ENCODE measurements at places on chromosomes 7 and 10. TPM values are rescaled to one million over a fixed set of nuclear protein-coding genes. Genes with fewer than 3 reads are reported as not detected.

- no peak for DNase-seq
Measured at GRCh38 chr10:31359979-31360378, 41.0 kb downstream of the ZEB1 start.

The DNAJB6 gene
- 200 TPM for total RNA-seq

- DNase-seq = no peak
Measured at GRCh38 chr7:281637-282036, 8.3 kb upstream of the FOXL3 start.

- no peak for DNase-seq
Measured at GRCh38 chr7:66757939-66758338, 17.4 kb downstream of the RABGEF1 start.

GRCh38 chr7:88485821-88486220, 179.1 kb upstream of the STEAP4 start:
- no peak for DNase-seq

DNA sequence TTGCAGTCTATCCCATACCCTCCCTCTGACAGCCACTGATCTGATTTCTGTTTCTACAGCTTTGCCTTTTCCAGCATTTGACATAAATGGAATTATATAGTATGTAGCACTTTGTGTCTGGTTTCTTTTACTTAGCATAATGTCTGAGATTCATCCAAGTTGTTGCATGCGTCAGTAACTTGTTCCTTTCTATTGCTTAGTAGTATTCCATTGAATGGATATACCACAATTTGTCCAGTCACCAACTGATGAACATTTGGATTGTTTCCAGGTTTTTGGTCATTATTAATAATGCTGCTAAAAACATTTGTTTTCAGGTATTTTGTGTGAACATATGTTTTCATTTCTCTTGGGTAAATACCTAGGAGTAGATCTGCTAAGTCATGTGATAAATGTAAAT, 6.5 kb upstream of the KIAA1549 start:
- no peak for DNase-seq

GRCh38 chr7:37220664-37221063, 228.0 kb downstream of the ELMO1 start:
- no peak for DNase-seq

GRCh38 chr10:76126607-76127527, 695.4 kb downstream of the LRMDA start:
- no peak for DNase-seq

The OR2A5 gene
- not detected for total RNA-seq

- DNase-seq = no peak
Measured at GRCh38 chr7:4629287-4629895, 52.7 kb upstream of the FOXK1 start.

The ANLN gene
- 13.4 TPM for total RNA-seq

The CLCN1 gene
- total RNA-seq = not detected

The TRIL gene
- total RNA-seq = 2.9 TPM

GRCh38 chr10:30619966-30620365, 9.6 kb downstream of the LYZL2 start:
- DNase-seq = no peak

DNA sequence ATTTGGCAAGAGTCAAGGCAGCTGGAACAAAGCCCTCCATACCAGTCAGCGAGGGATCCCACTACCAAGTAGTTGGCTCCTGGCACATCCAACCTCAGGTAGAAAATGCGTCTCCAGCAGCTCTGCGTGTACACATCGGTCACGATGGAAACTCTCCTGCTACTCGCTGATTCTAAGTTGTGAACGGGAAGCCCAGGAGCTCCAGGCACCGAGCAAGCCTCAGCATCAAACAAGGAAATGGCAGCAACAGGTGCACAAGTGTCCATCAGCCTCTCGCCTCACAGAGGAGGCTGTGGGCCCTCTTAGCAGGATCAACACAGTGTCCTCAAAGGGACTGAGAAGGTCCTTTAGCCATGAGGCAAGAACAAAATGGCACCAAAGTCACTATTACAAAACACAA, 127.0 kb downstream of the TCERG1L start:
- DNase-seq = no peak

- no peak for DNase-seq
Measured at GRCh38 chr10:99843310-99843709, 60.9 kb downstream of the ABCC2 start.

- no peak for DNase-seq
Measured at GRCh38 chr10:111360260-111360925, 283.6 kb downstream of the ADRA2A start.

GRCh38 chr10:73017955-73018480, 63.4 kb upstream of the PLA2G12B start:
- peak; percentile 23 for DNase-seq

The AGMO gene
- 0.66 TPM for total RNA-seq

- no peak for DNase-seq
Measured at GRCh38 chr10:113066561-113067312, 116.7 kb downstream of the TCF7L2 start.

The EBLN1 gene
- not detected for total RNA-seq

DNA sequence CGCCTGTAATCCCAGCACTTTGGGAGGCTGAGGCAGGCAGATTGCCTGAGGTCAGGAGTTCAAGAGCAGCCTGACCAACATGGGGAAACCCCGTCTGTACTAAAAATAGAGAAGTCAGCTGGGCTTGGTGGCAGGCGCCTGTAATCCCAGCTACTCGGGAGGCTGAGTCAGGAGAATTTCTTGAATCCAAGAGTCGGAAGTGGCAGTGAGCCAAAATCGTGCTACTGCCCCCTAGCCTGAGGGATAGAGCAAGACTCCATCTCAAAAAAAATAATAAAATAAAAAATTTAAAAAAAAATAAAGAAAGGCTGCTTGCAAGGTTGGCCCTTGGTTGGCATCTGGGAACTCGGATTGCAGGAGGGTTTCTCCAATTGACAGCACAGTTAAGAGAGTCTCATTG, 221.6 kb downstream of the DGKI start:
- DNase-seq = no peak

The GFRA1 gene
- total RNA-seq = 3.0 TPM

The TMEM130 gene
- total RNA-seq = 1.5 TPM

The CACNB2 gene
- 40.7 TPM for total RNA-seq

The MRC1 gene
- total RNA-seq = 6.5 TPM

DNA sequence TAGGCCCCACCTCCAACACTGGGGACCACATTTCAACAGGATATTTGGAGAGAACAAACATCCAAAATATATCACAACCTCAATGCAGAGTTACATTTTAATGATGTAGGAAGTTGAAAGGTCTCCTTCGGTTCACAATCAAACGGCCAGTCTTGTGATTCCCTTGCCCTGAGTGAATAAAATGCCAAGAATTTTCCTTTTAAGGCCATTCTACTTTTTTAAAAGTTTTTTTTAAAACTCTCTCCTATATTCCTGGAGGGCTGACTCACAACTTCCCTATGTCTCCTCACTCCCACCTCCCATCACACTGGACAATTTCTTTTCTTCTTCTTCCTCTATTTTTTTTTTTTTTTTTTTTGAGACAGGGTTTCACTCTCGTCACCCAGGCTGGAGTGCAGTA, 693.6 kb upstream of the AUTS2 start:
- no peak for DNase-seq

- DNase-seq = no peak
Measured at GRCh38 chr7:107446531-107446930, 23.3 kb upstream of the GPR22 start.

GRCh38 chr7:116557901-116558300, 33.1 kb downstream of the CAV1 start:
- no peak for DNase-seq

The KIAA1217 gene
- 38.3 TPM for total RNA-seq

The OPALIN gene
- total RNA-seq = not detected

- no peak for DNase-seq
Measured at GRCh38 chr10:133336118-133336576, 549 bp downstream of the CALY start.

The ASAH2B gene
- total RNA-seq = 5.7 TPM

The SPAM1 gene
- total RNA-seq = not detected

DNA sequence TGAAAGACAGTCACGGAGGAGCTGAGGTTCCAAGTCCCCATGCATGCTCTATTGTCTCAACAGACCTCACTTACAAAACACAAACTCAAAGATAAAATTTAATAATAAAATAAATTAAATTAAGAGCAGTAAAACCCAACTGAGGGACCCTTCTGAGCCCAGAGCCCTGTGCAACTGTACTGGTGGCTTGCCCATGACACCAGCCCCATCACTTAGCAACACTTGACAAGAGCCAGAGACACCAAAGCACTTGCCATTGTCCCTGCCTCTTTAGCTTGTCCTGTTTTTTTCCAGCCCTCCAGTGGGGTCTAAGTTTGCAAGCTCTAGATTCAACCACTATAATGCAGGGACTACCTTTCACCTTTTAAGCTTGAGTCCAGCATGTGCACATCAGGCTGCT, 117.9 kb downstream of the JCAD start:
- DNase-seq = no peak

- no peak for DNase-seq
Measured at GRCh38 chr10:552679-553078, 136.8 kb downstream of the DIP2C start.

DNA sequence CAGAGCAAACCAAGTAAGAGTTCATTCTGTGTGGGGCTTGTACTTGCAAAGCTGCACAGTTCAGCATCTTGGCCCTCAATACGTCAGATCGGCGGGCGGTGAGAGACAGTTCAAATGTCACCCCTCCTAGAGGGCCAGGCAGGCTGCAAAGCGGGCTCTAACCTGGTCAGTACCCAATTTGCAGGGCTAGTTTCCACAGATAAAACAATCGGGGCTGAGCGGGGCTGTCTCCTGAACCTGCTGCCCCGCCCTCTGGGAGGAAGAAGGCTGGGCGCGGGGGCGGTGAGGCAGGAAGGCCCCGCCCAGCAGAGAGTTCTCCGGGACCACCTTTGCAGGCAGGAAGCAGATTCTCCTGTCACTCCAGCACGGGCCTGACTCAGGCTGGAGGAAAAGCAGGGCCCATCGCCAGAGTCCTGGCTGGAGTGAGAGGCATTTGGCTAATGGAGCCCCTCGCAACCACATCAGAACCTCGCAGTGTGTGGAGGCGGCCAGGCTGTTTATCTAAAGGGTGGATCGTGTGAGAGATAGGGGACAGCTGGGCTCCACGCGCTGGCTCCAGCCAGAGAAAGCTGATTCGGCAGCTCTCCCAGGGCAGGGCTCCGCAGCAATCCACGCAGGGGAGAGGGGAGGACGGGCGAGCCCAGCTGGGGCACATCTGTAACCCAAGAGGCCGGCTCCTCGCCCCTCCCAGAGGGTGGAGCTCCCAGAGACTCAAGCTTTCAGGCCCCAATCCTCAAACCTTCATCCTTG, 83.1 kb downstream of the SH3PXD2A start:
- DNase-seq = peak; percentile 87

DNA sequence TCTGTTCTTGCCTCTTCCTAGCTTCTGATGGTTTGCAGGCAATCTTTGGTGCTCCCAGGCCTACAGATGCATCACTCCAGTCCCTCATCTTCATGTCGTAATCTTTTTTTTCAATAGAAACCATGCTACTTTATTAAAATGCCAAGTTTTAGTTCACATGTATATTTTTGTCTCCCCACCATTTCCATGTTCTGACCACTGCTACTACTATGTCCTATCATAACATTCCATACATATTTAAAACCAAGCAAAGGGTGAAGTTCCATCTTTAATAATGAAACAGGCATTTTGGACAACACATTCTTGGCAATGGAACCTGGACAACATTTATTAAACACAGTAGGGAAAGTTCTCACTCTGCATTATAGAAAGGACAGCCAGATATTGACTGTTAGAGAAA, 58.8 kb downstream of the ZNF518A start:
- DNase-seq = no peak

GRCh38 chr10:21021231-21021630, 124.1 kb upstream of the NEBL start:
- DNase-seq = no peak

The COX15 gene
- 37.6 TPM for total RNA-seq

Measured in heart right ventricle (tissue), 16 donors.